ENCODE measurements at places on chromosomes 7 and 10.

- DNase-seq = no peak
Observed at GRCh38 chr10:124745673-124746072, 1.5 kb upstream of the FAM53B start.

- DNase-seq = no peak
Observed at GRCh38 chr10:76026905-76027304, 595.5 kb downstream of the LRMDA start.

- no peak for DNase-seq
Observed at GRCh38 chr7:4769761-4770160, 5.7 kb upstream of the AP5Z1 start.

- no peak for DNase-seq
Observed at GRCh38 chr7:119256001-119256400, 1017.0 kb upstream of the KCND2 start.

DNA sequence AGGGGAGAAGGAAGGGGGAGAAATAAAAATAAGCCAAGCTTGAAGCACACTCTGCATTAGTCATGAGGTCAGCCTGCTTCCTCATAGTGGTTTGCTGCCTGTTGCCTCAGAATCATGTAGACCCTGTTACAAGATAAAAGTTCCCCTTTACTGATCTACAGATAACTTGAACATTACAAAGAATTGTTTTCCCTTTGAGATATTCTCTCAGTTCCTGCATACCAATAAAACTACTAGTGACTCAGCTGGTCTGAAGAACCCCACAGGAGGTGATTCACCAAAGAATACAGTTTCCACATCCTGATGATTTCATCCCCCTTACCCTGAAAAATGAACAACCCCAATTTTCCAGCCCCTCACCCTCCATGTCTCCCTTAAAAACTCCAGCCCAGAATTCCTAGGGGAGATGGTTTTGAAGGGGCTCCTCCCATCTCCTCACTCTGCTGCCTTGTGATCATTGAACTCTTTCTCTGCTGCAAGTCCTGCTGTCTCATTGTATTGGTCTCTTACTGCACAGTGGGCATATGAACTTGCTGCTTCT lies 31.5 kb upstream of the NRP1 start:
- DNase-seq = no peak

GRCh38 chr10:20856484-20856883 lies 40.6 kb downstream of the NEBL start:
- DNase-seq = no peak

DNA sequence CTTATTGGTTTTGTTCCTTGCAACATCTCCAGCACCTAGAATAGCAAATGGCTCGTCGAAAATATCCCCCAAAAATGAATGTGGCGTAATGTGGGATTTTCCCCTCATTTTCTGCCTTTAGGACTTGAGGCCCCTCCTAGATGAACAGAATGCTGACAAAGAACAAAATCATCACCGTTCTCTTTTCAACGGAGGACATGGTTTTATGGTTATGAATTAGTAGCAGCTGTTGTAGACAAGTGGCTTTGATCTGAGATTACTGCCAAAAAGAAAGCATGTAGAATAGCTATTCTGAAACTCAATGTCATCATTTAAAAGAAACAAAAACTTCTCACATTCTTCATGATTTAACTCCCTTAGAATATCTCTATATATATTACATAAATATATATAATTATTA lies 17.2 kb upstream of the CALN1 start:
- no peak for DNase-seq

DNA sequence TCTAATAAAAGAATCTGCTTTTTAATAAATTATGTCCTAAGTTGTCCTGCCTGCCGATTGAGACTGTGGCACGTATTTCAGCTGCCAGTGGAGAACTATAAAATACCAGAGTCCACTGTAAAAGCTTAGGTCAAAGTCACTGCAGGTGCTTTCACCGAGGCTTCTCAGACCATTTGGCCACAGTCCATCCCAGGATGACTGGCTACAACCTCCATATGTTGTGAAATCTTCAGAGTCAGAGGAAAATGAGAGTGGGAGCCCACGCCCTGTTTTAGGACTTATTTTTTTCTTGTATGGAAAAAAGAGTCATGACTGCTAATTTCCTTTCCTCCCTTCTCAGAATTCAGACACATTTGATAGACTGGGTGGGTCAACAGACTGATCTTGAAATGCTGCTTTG lies 182.9 kb downstream of the ANK3 start:
- no peak for DNase-seq

GRCh38 chr10:29646960-29647461 lies 12.2 kb upstream of the SVIL start:
- peak; percentile 70 for DNase-seq

- DNase-seq = peak; percentile 26
Observed at GRCh38 chr10:80476685-80477084, 22.6 kb downstream of the TSPAN14 start.

GRCh38 chr10:12685261-12686058 lies 316.1 kb downstream of the CCDC3 start:
- DNase-seq = no peak

GRCh38 chr10:133009218-133009950 lies 67.0 kb upstream of the CFAP46 start:
- DNase-seq = no peak

GRCh38 chr10:28587970-28588290 lies 55.0 kb downstream of the WAC start:
- DNase-seq = no peak

DNA sequence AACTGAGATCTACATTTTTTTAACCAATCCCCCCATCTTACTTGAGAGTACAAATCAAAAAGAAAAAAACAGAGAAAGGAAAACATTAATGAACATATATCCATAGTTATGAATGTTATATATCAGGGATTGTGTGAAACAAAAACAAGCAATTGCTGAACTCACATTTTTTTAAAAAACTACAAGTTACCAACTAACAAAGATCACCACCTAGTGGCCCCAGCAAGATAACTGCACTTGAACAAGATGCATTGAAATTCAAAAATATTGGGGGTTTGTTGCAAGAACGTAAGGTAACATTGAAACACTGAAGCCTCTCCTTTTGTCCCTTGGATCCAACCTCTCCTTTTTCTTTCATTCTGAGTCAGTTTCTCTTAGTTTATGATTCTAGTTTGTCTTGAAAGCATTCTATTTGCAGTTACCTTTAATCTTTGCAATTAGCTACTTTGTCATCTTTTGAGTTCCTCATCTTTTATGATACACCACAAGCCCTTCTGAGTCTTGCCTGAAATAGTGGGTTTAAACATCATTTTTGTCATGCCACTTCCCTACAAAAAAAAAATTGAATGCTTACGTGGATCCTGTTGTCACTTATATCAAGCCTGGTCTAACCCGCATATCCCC lies 87.3 kb upstream of the TES start:
- DNase-seq = no peak

DNA sequence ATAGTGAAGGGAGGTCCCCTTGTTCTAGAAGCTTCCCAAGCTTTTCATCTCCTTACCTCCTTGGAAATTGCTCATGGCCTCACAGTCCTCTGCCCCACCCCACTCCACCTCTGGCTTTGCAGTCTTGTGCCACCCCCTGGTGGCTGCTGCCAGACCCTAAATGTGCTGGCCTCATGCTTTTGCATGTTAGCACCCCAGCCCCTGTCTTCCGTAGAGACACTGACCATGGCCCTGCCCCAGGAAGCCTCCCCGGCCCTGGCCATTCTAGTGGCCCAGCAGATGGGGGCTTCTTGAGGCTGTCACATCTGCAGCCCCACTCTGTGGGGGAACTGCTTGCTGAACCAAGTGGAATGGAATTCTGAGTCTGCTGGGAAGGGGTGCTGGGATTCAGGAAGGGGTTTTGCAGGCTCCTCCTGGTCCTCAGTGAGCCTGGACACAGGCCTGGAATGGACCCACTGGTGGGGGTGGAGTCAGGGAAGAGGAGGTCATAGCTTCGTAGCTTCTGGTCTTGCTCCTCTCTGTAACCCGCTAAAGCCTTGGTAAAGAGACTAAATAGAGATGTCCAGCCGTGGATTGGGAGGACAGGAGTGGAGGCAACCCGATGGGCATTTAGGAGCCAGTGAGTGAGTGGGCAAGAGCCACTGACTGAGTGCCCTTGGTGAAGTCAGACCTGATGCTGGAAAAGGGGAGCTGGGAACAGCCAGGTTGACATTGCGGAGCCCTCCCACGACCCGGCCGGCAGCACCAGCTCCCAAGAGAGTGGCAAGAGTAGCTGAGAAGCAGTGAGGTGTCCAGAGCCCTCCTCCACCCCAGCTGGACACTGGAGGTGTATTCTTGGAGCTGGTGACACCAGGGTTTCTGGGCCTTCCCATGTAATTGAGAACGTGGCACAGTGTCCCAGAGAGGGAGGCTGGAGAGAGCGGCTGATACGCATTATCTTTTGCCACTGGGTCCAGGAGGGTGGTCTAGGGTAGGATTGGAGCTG lies 20.9 kb downstream of the RAMP3 start:
- no peak for DNase-seq

DNA sequence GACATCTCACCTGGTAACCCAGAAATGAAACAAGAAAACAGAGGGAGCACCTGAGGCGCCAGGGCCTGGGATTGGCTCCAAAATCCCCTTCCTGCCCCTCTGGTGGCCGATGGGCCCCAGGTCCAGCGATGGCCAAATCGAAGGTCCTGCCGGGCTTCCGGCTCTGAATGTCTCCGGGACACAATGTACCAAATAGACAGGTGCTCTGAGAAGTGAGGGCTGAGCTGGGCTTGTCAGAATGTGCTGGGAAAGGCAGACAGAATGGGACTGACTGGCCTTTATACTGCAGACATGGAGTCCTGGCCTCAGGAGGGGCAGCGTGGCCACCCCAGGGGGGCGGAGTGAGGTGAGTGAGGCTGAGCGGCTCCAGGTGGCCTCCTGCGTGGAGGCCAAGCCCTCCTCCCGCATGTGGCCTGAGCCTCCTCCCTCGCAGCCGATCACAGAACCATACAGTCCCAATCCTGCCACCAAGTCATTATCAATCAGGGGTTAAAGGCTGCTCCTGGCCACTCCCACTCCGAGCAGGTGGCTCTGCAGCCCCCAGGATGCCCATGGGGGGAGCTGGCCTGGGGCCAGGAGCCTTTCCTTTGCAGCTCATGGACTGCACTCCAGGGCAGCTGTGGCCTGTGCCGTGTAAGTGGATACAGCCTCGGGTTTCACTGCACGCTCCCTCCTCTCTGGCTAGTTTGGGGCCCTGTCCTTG lies 185.5 kb downstream of the ADARB2 start:
- DNase-seq = peak; percentile 39

GRCh38 chr7:28447071-28447470 lies 34.8 kb downstream of the CREB5 start:
- no peak for DNase-seq

DNA sequence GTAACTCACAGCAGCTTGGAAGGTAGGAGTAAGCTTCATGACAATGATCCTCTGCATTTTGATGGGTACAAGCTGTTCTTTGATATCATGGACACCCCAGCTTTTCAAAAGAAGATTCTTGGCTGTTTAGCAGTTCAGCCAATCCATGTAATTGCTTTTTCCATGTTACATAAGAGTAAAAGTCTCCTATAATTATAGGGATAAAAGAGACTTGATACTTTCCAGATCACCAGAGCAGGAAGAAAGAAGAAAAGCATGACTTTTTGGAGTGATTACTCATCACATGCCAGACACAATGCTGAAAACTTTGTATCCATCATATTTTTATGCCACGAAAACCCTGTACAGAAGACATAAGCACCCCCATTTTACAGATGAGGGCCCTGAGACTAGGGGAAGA lies 1049.7 kb downstream of the NRG3 start:
- no peak for DNase-seq

DNA sequence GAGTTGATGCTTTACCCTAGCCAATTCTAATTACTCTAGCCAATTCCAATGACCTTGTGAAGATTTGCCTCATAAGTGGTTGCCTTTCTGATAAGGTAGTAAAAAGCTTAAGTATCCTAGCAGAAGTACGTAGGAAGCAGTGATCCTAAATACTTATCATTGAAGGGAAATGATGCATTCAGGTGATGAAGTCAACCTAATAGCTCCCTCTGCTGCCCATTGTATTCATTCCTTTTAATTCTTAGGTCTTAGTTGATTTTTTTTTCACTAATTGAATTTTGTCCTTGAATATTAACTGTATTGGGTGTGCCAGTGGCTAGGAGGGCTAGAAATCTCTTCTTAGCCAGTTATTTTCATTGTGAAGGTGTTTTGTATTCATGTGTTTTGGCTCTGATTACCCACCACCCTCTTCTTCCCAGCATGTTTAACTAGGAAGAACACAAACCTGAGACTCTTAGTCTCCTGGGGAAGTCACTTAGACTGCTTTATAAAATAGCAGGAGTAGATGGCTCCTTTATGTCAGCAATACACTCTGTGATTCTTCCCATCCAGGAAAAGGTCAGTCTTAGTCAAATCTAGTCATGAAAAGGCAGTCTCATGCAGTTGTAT lies 46.3 kb downstream of the PLEKHA8 start:
- no peak for DNase-seq

DNA sequence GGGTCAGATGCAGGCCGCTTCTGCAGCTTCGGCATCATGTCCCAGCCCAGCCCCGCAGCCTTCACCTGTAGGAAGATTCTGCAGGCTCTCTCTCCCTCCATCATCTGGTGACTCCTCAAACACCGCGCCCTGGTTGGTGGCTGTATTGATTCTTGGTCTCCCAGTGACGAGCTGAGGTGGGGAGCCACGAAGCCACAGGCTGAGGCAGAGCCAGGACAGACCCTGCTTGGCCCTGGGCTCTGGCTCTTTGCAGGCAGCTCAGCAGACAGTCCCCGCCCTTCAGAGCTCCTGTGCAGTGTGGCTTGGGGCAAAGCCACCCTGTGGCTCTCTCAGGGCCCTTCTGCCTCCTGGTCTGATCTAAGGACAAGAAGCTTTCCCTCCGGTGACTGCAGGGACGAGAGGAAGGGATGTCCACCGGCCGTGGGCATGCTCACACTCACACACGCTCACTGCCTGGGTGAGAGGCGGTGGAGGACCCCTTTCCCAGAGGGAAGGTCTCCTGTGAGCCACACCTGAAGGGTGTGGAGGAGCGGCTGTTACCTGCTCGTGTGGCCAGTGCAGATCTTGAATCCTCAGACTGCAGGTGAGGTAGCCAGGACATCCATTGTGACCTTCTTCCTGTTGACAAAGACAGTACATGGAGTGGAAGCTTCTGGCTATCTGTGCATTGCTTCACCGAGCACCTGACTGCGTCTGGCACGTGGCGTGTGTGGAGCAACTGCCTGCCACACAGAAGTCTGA lies 79.6 kb downstream of the INPP5A start:
- DNase-seq = peak; percentile 23

GRCh38 chr7:96837593-96837992 lies 127.9 kb upstream of the SEM1 start:
- no peak for DNase-seq

DNA sequence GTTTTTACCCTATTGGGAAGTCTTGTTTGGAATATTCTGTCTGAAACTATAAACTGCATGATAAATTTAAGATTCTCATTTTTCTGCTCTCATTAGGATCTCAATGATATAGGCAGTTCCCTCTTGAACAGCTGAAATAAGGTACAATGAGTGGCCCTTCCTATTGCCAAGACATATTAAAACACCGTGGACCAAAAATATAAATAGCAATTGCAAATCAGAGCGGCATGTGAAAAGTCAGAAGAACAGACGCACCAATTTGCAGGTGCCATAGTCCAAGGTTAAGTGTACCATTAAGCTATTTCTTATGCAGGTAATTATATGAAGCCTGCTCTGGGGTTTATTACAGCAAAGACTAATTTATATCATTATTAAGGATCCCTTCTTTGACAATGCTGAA lies 920.8 kb upstream of the CELF2 start:
- no peak for DNase-seq

All from femur (tissue), 1 donor.